Neural progenitor cell (in vitro differentiated cells): ENCODE measurements at places on chromosomes 2 and 18. TPM values are rescaled to one million over a fixed set of nuclear protein-coding genes. Genes with fewer than 3 reads are reported as not detected.

FTCDNL1 gene
- 0.31 and 2.7 TPM in 2 replicates for total RNA-seq

B4GALT6 gene
- total RNA-seq = 11.2 and 16.3 TPM in 2 replicates

AQP12B gene
- total RNA-seq = not detected in 2 replicates

GAREM2 gene
- 15.1 and 20.0 TPM in 2 replicates for total RNA-seq

CCL20 gene
- not detected in 2 replicates for total RNA-seq

GPBAR1 gene
- 0.09 TPM in 1 of 2 replicates, not detected in the other for total RNA-seq

DNA sequence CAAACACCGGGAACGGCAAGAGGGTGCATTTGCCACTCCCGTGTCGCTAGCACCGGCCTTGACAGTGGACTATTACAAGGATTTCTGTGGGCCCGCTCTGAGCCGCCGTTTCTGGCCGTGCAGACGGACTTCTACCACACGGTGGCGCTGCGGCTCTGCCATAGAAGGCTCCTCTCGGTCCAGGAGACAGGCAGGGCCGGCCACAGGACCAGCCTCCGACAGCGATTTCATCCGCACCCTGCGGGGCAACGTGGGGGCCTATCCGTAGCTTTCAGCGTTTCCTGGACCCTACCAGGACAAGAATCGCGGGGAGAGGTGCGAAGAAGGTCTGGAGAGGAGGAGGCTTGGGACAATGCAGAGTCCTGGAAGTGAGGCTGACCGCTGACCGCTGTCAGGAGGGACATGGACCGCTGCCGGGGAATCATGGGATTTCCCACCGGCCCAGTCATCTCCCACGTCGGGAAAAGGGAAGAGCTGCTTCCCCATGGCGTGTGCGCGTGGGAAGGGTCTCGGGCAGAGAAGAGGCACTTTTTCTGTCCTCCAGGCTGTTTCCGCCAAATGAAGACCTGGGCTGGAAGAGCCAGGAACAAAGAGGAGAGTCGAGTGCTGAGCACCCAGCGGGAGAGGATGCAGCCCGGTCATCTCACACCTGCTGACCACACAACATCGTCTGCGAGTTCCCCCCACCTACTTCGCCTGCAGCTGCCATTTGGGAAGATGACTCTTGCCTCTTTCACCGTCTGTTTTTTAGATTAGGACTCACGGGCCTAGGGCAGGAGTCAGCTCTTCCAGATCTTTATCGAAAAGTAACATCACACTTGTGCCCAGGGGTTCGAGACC lies 35.5 kb upstream of the HAAO start:
- peaks cover 7% of the 10 kb centered on the region for H3K27me3 ChIP-seq
- H3K27ac ChIP-seq = no peak overlapping the region
- no peak overlapping the region for H3K4me3 ChIP-seq
- H3K36me3 ChIP-seq = no peaks in the 10 kb centered on the region

DNA sequence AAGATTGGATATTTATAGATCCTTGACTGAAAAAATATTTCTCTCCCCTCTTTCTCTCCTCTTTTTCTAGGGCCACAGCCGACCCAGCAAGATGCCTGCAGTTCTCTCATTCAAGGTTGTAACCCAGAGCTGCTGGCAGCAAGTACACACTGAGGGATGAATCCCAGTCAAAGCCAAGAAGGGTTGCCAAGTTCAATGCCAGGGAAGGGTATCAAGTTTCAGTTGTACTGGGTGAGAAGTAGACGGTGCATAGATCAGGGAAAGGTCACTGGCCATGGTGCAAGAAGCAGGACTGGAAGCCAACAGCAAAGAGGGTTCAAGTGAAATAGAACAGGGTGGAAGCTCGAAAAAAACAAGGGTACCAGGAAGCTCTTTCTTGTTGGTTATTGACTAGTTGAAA lies 170.2 kb downstream of the NRP2 start:
- H3K27me3 ChIP-seq = no peaks in the 10 kb centered on the region
- H3K27ac ChIP-seq = no peak overlapping the region
- H3K36me3 ChIP-seq = no peaks in the 10 kb centered on the region
- no peaks in the 10 kb centered on the region for H3K4me1 ChIP-seq

- peaks cover 17% of the 10 kb centered on the region for H3K4me1 ChIP-seq
- H3K36me3 ChIP-seq = no peaks in the 10 kb centered on the region
- no peak overlapping the region for H3K4me3 ChIP-seq
- no peaks in the 10 kb centered on the region for H3K27me3 ChIP-seq
Observed at GRCh38 chr2:131103165-131103564, 2.0 kb upstream of the PLEKHB2 start.

DNA sequence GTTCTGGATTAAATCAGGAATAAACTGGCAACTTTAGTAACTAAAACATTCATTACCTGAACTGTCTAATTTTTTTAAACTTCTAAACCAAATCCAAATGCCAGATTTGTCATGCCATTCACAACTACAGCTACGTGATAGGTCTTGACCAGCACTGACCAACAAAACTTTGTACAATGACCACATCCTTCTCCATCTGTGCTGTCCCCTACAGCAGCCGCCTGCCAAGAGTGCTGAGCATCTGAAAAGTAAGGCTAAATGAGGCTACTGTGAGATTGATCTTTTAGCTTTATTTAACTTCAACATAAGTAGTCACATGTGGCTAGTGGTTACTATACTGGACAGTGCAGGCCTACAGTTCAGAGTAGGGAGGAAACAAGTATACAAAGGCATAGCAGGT lies 7.6 kb downstream of the FAM168B start:
- DNase-seq = no peak
- H3K4me1 ChIP-seq = peaks cover 8% of the 10 kb centered on the region
- H3K27me3 ChIP-seq = no peaks in the 10 kb centered on the region
- H3K36me3 ChIP-seq = peaks cover 20% of the 10 kb centered on the region

- no peaks in the 10 kb centered on the region for H3K4me1 ChIP-seq
- no peaks in the 10 kb centered on the region for H3K27me3 ChIP-seq
- no peak overlapping the region for H3K4me3 ChIP-seq
- H3K36me3 ChIP-seq = no peaks in the 10 kb centered on the region
- DNase-seq = no peak
Observed at GRCh38 chr2:29134933-29135332, 19.7 kb downstream of the CLIP4 start.

DNA sequence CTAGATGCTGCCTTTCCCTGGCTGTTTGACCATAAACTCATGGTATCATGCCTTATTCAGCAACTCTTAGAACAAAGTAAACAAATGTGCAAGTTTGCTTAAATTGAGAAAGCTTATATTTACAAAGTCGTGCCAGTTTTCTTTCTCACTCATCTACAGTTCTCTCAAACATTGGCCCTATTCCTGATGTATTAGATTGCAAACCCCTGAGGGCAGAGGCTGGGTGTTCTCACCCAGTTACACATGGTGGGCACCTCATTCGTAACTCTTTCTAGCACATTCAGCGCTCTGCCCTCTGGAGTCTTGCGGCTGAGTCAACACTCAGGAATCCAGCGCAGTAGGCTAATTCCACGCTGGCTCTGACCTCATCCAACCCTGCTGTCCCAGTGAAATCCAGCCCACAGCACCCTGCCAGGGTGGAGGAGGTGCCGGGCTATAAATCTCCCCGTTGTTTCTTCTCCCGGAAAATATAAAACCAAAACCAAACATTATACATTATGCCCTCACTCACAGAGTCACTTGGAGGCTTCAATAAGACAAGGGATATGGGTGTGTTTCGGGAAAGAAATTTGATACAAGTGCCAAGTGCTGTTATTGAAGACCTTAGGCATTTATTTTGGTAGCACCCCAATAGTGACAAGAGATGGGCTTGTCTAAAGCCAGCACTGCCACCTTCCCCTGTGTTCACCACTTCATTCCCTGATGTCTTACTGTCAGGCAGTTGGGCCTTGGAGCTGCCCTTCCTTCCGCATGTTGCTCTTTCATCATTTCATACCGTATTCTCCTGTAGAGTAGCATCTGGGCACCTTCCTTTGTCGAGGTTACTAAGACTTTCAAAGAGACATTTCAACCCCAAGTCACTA lies 287.4 kb downstream of the PRKCE start:
- peak; percentile 32 for DNase-seq
- H3K27ac ChIP-seq = no peak overlapping the region
- no peak overlapping the region for H3K4me3 ChIP-seq
- H3K27me3 ChIP-seq = no peaks in the 10 kb centered on the region

DNA sequence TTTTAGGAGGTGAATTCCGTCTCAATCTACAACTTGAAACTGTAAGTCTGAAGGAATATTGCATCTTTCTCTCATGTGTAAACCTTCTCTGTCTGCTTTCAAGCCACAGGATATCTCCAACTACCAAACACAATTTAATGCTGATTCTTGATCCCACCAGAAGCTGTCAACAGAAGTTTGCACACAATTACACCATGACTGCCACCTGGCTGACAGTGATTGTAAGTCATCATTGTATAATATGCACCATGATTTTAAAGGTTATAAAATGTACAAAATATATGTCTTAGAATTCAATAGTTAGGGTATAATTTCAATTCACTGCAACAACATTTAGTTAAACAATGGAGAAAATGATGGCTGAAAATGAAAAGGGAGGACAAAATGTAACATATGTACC lies 18.4 kb downstream of the PREPL start:
- H3K4me1 ChIP-seq = no peaks in the 10 kb centered on the region
- peak; percentile 39 for DNase-seq
- H3K4me3 ChIP-seq = no peak overlapping the region
- no peaks in the 10 kb centered on the region for H3K27me3 ChIP-seq

DNA sequence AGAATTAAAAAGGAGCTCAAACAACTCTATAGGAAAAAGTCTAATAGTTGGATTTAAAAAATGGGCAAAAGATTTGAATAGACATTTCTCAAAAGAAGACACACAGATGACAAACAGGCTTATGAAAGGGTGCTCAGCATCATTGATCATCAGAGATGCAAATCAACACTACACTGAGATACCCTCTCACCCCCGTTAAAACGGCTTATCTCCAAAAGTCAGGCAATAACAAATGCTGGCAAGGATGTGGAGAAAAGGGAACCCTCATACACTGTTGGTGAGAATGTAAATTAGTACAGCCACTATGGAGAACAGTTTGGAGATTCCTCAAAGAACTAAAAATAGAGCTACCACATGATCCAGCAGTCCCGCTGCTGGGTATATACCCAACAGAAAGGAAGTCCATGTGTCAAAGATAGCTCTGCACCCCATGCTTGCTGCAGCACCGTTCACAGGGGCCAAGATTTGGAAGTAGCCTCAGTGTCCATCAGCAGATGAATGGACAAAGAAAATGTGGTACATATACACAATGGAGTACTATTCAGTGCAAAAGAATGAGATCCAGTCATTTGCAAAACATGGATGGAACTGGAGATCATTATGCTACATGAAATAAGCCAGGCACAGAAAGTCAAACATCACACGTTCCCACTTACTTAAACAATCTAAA lies 46.7 kb upstream of the B3GNT7 start:
- DNase-seq = no peak
- peaks cover 13% of the 10 kb centered on the region for H3K4me1 ChIP-seq
- H3K4me3 ChIP-seq = no peak overlapping the region
- H3K27me3 ChIP-seq = no peaks in the 10 kb centered on the region

DNA sequence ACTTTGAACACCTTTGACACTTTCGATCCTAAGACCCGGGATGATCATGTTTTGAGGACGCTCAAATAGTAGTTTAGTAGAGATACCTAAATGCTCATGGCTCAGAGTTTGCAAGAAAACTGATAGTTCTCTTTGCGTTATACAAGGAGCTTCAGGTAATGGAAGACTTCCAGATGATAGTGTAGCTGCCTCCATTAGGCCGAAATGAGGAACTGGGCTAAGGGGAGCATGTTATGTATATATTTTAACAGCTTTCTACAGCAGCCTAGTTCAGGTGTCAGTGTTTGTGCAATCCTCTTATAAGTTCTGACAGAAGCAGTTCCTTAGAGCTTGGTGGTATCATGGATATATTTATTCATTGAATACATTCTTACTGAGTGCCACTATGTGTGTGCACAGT lies 126.7 kb upstream of the EPC2 start:
- no peak overlapping the region for H3K27ac ChIP-seq
- DNase-seq = no peak
- no peak overlapping the region for H3K4me3 ChIP-seq
- H3K4me1 ChIP-seq = peaks cover 5% of the 10 kb centered on the region
- H3K36me3 ChIP-seq = no peaks in the 10 kb centered on the region
- no peaks in the 10 kb centered on the region for H3K27me3 ChIP-seq

DNA sequence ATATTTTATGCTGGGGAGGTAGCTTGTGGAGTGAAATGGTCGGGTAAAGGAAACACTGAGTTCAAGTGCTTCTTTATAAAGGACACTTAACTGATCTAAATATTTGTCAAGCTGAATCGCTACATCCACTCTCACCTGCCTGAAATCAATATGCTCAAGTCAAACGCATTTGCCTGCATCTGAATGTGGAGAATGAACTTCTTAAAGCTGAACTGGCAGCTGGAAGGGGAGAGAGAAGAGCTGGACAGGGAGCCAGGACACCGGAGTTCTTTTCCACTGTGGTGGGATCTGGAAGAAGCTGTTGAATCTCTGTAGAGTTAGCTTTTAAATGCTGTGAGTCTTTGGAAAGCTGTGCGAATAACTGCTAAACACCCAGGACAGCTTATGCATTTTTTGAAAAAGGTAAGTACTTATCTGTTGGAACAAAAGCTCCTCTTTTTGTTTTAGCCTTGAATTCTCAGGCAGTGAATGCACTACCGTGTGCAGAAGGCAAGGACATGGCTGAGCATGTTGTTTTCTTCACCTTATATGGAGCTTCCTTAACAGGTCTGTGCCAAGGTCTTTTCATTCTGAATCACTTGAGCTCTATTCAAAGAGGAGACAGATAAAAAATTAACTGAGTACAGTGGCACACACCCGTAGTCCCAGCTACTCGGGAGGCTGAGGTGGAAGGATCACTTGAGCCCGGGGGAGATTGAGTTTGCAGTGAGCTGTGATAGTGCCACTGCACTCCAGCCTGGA lies 74.2 kb upstream of the KLF7 start:
- no peaks in the 10 kb centered on the region for H3K27me3 ChIP-seq
- no peak for DNase-seq
- H3K27ac ChIP-seq = no peak overlapping the region
- H3K4me1 ChIP-seq = peaks cover 10% of the 10 kb centered on the region
- H3K4me3 ChIP-seq = no peak overlapping the region

GRCh38 chr2:44371445-44371844 lies 9.7 kb downstream of the CAMKMT start:
- no peak overlapping the region for H3K27ac ChIP-seq
- H3K4me3 ChIP-seq = no peak overlapping the region
- H3K27me3 ChIP-seq = no peaks in the 10 kb centered on the region
- DNase-seq = no peak
- no peaks in the 10 kb centered on the region for H3K4me1 ChIP-seq
